Liver (tissue), 10 donors: ENCODE measurements at places on chromosomes 1 and 21.

DNA sequence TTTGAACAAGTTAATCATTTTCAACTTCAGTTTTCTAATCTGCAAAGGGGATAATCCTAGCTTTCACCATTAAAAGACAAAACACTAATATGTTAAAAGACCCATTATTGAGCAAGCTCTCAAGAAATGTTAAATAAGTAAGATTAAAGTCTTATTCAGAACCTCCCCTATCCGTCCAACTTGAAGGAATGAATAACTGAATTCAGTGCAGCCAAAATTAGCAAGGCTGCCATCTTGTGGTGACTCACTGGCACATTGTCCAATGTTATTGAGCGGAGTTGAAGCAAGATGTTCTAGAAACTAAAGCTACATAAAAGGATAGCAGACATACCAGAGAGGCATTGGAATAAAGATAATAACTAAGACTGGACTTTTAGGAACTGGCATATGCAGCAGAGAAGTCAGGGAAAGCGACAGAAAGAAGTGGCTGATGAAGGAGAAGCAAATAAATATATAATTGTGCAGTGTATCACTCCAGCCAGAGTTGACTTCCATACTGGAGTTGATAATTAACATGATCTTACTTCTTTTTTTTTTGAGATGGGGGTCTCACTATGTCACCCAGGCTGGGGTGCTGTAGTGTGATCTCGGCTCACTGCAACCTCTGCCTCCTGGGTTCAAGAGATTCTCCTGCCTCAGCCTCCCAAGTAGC is 8.2 kb upstream of the CAP1 start:
- DNase-seq = no peak

- no peak for DNase-seq
These were observed 140.2 kb upstream of the SGIP1 start for GRCh38 chr1:66393586-66394287.

DNA sequence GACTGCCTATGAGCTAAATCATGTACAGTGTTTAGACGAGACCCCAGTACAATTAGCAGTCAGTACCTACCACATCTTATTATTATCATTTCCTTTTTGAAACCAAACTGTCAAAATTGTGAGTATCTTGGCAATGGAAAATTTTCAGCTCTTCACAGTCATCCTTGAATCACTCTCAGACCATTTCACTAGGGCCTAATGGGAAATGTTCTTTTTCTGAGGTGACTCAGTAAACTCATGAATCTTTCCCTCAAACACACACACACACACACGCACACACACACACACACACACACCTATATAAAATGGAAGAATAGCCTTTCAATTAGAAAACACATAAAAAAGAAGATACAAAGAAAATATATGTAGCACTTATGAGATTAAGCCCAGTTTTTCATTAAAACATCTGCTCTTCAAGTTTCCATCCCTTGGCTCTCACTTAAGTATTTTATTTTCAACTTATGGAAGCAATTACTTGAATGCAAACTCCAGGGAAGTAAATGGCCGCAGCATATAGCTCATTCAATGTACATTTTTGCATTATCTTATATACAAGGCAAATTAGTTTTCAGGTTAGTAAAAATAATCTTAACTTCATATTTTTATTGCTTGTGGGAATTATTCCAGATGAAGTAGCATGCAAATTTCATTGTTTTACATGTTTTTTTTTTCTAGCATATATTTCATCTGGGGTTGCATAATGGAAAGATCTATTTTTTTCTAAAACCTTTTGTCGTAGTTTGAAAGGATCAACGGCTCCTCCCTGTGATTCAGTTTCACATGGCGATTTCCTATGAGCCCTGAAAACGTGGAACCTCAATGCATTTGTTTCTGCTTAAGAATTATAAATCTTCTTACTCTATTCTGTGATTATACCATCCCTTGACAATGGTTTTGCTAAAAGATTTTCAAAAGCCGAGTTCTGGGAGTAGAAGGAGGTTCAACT is 46.3 kb upstream of the TMPRSS15 start:
- DNase-seq = no peak

GRCh38 chr1:162688521-162688920 is 56.3 kb downstream of the DDR2 start:
- DNase-seq = no peak

DNA sequence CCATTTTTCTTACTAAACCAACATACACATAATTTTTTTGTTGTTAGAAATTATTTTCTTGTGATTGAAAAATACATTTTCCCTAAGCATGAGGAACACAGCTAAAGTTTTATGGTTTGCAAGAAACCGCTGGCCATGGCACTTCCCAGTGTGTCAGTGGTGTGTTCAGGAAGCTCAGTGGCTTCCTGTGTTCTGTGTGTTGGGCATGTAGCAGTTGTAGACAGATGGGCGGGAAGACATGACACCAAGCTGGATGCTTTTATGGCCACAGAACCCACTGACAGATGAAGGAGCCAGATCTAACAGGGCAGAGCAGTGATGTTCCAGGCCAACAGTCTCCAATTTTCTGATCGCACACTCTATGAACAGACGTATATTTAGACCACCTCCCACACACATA is 119.8 kb downstream of the GALNT2 start:
- peak; percentile 21 for DNase-seq

- peak; percentile 68 for DNase-seq
These were observed 27.6 kb downstream of the PODN start for GRCh38 chr1:53089478-53090226.

- DNase-seq = no peak
These were observed 141.3 kb downstream of the SPATA46 start for GRCh38 chr1:162235241-162235800.

DNA sequence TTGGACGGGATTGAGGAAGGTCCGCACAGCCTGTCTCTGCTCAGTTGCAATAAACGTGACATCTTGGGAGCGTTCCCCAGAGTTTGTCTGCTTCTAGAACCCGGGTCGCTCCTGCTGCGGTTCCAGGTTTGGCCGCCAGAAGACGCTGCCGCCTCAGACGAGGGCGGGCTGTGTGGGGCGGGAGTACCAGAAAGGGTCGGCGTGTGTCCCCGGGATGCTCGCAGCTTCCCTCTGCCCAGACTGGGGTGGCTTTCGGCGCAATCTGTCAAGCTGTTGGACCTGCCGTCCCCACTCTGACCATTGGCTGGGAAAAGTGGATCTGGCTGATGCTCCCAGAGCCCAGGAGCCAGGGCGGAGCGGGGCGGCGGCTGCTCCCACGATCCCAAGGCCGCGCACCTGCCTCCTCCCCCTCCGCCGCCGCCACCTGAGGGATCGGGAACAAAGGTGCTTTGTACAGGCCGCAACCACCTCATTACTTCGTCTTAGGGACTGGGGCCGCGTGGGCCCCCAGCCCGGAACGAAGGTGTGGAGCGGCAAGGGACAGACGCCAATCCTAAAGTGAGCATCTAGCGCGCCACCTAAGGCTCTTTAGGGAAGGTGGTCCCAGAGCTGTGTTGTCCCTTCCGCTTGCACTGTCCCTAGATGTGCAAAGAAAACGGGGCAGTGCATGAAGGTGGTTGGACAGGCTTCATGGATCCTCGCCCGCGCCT is 683 bp upstream of the EFNA4 start:
- peak; percentile 77 for DNase-seq

DNA sequence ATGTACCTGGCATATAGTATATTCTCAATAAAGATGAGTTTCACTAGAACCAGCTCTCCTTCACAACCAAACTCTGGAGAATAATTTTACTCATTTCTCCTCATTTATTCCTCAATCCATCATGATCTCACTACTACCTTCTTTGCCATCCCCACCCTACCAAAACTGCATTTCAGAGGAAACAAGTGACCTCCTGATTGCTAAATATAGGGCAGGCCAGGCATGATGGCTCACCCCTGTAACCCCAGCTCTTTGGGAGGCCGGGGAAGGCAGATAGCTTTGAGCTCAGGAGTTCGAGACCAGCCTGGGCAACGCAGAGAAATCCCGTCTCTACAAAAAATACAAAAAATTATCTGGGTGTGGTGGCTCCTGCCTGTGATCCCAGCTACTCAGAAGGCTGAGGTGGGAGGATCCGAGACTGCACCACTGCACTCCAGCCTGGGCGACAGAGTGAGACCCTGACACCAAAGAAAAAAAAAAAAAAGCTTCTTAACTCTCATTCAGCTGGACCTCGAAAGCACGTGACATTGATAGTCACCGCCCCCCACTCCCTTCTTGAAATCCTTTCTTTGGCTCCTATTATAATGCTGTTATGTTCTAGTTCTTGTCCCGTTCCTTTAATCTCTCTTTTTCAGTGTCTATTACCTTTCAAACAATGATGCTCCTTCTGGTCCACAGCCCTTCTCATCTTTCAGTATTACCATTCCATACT is 2.1 kb downstream of the TESK2 start:
- DNase-seq = no peak

- DNase-seq = no peak
These were observed 15.7 kb upstream of the PDXK start for GRCh38 chr21:43703035-43703880.

GRCh38 chr1:14240265-14240664 is 358.2 kb upstream of the KAZN start:
- DNase-seq = no peak

GRCh38 chr1:25685938-25686665 is 69.5 kb downstream of the MAN1C1 start:
- DNase-seq = no peak

GRCh38 chr21:42332557-42333317 is 17.5 kb upstream of the TFF3 start:
- peak; percentile 12 for DNase-seq

GRCh38 chr1:2417083-2417832 is 4.9 kb upstream of the PEX10 start:
- DNase-seq = no peak

DNA sequence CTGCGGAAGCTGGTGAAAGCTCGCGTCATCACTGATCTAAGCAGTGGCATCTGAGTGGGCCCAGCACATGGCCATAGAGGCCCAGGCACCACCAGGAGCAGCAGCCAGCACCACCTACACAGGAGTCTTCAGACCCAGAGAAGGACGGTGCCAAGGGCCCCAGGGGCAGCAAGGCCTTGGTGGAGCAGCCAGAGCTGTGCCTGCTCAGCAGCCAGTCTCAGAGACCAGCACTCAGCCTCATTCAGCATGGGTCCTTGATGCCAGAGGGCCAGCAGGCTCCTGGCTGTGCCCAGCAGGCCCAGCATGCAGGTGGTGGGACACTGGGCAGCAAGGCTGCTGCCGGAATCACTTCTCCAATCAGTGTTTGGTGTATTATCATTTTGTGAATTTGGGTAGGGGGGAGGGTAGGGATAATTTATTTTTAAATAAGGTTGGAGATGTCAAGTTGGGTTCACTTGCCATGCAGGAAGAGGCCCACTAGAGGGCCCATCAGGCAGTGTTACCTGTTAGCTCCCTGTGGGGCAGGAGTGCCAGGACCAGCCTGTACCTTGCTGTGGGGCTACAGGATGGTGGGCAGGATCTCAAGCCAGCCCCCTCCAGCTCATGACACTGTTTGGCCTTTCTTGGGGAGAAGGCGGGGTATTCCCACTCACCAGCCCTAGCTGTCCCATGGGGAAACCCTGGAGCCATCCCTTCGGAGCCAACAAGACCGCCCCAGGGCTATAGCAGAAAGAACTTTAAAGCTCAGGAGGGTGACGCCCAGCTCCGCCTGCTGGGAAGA is 3.2 kb upstream of the ARTN start:
- DNase-seq = no peak

DNA sequence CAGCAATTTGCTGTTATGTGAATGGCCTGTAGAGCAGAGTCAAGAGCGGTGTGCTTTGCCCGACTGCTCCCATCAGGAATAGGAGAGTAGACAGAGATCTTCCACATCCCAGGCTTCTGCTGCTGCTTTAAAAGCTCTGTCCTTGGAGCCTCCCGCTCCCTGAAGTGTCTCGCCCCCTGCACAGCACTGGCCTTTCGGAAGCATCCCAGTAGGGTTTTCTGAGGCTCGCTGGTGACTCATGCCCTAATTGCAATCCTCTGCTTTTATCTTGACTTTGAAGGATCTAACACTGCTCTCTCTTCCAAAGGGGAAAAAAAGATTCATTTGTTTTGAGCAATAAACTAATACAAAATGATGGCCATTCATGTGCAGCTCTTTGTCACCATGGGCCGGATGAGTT is 13.3 kb upstream of the CD101 start:
- DNase-seq = no peak

- DNase-seq = no peak
These were observed 35.8 kb downstream of the PLEKHO1 start for GRCh38 chr1:150185481-150185880.

GRCh38 chr21:8989721-8990325 is 1531.6 kb upstream of the TPTE start:
- no peak for DNase-seq

GRCh38 chr1:2498648-2499047 is 22.6 kb downstream of the PLCH2 start:
- no peak for DNase-seq

DNA sequence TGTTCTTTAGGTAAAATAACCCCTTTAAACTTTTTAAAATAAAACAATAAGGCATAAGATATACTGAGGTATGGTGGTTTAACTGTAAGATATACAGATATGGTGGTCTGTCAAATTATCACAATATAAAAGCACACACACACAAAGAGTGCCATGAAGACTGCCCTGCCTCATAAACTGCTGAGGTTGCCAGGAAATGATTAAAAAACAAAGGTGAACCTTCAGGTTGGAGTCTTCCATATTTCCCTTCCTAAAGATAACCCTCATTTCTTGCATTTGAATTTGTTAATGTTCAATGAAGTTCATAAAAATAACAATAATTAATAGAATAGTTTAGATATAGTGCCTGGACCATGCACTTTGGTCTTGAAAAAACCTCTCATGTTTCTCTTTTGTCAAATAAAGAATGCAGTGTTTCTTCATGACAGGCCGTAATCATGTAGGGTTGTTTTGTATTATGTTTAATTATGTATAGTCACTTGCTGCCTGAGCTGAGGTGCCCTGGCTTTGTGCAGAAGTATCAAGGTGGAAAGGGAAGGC is 123.6 kb upstream of the B3GALT2 start:
- no peak for DNase-seq

DNA sequence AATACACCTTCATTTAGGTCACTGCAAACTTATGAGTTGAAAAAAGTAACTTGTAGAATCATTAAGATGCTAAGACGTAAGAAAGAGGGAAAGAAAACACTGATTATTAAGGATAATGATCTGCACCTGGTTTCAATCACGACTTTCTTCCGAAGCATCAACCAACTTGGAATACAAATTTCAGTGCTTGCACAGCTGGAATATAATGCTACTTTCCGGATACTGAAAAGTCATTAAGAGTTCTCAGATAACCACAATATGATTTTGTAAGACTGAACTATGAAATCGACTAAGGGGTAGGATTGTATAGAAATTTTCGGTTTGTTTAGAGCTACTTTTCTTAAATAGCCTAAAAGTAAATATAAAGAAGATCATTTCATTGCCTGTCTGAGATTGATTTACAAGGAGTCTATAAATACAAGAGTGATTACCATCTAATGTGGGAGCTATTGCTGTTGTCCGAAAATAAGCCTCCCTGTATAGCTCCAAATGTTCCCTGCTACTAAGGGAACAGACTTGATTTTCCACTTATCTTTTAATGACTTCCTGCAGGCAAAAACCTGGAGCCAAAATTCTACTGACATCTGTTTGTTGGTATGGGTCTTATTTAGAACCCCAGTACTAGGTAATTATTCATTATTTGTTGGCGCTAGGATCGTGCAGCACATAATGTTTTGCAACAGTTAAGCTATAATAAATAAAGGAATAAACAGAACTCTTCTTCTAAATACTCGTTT is 673.3 kb downstream of the KCNT2 start:
- no peak for DNase-seq

GRCh38 chr1:182702826-182703524 is 18.6 kb upstream of the RGS8 start:
- no peak for DNase-seq
